ENCODE measurements at places on chromosomes 16 and 17.

DNA sequence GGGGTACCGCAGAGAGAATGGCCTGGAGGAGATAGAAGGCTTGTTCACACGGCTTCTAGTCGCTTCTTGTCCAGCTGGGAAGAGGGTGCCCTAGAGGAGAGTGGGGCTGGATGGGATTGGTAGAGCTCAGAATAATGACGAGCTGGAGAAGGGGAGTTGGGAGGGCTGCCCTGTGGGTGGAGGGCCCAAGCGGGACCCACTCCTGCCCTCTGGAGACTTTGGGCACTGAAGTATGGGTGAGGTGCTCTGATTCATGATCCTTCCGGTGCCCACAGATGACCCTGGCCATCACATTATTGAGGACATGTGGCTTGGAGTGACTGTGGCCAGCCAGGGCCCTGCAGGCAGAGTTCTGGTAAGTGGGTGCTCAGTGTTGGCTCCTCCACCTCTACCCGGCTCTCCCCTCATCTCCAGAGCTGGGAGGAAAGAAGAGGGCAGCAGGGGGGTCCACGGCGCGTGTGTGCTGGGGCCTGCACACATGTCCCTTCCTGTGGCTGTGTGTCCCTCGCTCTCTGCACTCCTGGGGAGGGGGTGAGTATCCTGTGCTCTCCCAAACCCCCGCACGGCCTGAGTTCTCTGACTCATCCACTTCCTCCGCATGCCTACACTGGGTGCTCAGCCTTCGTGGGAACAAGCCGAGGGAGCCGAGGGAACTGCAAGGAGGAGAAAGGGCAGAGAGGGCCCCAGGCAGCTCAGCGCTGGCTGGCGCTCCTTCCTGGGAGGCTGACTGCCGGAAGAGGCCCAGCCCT lies 8.5 kb downstream of the ITGA3 start:
- DNase-seq, result peak; percentile 71
- H3K27ac ChIP-seq, result peak overlapping the region; percentile 92
- no peak overlapping the region for H3K4me3 ChIP-seq
- no peaks in the 10 kb centered on the region for H3K36me3 ChIP-seq
- peaks cover 86% of the 10 kb centered on the region for H3K4me1 ChIP-seq

GRCh38 chr16:23786964-23787561 lies 32.2 kb downstream of the CHP2 start:
- no peaks in the 10 kb centered on the region for H3K4me1 ChIP-seq
- no peaks in the 10 kb centered on the region for H3K27me3 ChIP-seq
- H3K4me3 ChIP-seq, result no peak overlapping the region
- H3K27ac ChIP-seq, result no peak overlapping the region

DNA sequence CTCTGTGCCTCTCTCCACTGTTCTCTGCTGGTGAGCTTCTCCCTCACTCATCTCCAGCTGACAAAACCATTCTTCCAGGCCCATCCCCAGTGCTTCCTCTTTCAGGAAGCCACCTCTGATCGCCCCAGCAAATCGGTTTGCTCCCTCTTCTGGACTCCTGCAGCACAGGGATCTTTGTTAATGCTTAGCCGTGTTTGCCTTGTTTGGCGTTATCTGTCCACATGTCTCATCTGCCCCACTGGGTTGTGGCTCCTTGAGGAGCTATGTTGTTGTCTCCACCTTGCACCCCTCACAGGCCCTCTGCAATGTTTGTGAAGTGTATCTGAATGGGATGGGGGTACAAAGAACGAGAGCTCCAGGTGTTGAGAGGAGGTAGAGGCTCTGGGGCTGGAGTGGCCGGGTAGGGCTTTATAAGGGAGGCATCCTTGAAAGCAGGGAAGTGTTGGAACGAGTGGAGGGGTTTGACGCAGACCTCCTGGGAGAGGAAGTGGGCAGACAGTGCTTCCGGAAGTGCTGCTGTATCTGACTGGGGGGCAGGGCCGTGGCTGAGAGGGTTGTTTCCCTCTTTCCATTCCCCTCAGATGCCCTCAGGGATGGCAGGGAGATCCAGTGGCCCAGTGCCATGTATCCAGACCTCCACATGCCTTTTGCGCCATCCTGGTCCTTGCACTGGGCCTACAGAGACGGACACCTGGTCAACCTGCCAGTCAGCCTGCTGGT lies 27.8 kb downstream of the CASKIN2 start:
- peak overlapping the region; percentile 76 for H3K27ac ChIP-seq
- DNase-seq, result peak; percentile 65
- H3K4me1 ChIP-seq, result peaks cover 84% of the 10 kb centered on the region
- H3K27me3 ChIP-seq, result no peaks in the 10 kb centered on the region
- peaks cover 16% of the 10 kb centered on the region for H3K36me3 ChIP-seq

DNA sequence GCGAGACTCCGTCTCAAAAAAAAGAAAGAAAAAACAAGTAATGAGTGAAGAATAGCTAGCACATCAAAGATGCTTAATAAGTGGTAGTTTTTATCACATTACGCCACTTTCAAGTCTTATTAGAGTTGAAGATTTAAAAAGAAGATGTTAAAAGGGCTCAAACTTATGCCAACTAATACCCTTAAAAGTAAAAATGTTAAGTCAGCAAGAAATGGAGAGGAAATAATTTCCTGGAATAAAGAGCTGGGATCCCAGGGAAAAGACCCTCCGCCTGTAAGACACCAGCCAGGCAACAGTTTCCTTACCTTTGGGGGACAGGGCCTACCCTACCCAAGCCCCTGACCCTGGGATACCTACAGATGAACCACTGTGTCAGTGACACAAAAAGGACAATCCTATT lies 3.6 kb downstream of the XPO6 start:
- H3K4me1 ChIP-seq, result peaks cover 21% of the 10 kb centered on the region
- no peaks in the 10 kb centered on the region for H3K27me3 ChIP-seq
- peaks cover 61% of the 10 kb centered on the region for H3K36me3 ChIP-seq

DNA sequence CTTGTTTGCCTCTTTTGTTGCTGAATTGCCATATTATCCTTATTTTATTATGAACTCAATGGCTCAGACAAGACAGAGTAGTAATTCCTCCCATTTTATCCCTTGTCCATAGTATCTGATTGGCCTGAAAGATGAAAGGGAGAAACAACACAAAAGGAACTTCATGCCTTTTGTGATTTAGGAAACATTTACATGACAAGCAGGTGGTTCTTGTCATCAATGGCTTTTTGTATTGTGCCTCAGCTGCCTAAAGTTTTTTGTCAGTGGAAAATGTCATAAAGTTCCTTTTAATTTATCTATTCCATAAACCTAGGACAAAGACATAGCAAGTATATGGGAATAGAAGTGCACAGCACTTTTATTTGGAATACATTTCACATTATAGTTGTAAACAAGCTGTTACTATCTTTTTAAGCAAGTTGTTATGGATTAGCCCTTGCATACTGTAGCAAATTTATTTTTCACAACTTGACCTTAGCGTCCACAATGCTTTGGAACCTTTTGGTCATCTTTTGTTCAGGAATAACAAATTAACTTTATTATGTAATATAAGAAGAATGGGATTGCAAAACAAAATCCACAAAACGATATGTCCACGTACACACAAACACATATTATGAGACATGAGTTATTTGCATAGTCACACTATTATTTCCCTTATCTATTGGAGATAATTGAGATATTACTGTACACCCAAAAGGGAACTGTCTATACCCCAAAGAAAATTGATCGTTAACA lies 12.4 kb upstream of the MPHOSPH6 start:
- no peak overlapping the region for H3K4me3 ChIP-seq
- H3K27me3 ChIP-seq, result peaks cover 1% of the 10 kb centered on the region
- H3K36me3 ChIP-seq, result no peaks in the 10 kb centered on the region

DNA sequence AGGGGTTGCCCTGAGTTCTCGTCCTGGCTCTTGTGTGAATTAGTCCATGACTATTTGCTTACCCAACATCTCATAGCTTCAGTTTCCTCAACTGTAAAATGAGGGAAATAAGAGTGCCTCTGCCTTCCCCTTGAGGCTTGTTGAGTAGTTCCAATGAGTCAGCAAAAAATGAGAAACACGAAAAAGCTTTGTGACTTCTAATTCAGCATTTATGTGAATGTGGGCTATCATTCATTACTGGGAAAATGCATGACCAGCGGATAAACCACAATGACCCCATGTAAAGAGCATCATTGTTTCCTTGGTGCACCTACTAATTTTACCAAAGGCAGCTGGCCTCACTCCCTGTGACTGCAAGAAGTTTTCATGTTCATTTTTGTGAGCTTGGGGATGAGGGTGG lies 374.6 kb upstream of the HSBP1 start:
- H3K4me3 ChIP-seq, result no peak overlapping the region
- no peaks in the 10 kb centered on the region for H3K27me3 ChIP-seq
- H3K4me1 ChIP-seq, result no peaks in the 10 kb centered on the region
- DNase-seq, result no peak
- H3K27ac ChIP-seq, result no peak overlapping the region

DNA sequence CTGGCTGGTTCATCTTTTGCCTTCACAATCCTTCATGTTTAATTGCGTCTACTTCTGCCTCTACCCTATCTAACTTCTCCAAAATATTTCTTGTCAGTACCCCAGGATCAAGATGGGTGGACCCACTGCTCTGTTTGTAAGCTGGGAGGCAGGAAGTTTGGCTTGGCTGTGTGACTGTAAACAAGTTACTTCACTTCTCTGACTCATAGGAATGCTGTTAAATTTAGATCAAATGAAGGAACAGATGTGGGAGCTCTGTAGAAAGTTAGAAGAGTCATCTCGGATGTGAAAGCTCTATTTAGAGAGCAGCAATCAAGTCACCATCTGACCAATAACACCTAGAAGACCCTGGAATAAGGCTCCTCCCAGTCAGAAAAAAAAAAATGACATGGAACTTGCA lies 55.2 kb upstream of the MRTFB start:
- no peak for DNase-seq
- no peaks in the 10 kb centered on the region for H3K27me3 ChIP-seq
- H3K27ac ChIP-seq, result peak overlapping the region; percentile 77
- H3K36me3 ChIP-seq, result no peaks in the 10 kb centered on the region

- no peaks in the 10 kb centered on the region for H3K4me1 ChIP-seq
- H3K27me3 ChIP-seq, result no peaks in the 10 kb centered on the region
- no peak for DNase-seq
Measured at GRCh38 chr16:69012906-69013305, 92.5 kb upstream of the HAS3 start.

DNA sequence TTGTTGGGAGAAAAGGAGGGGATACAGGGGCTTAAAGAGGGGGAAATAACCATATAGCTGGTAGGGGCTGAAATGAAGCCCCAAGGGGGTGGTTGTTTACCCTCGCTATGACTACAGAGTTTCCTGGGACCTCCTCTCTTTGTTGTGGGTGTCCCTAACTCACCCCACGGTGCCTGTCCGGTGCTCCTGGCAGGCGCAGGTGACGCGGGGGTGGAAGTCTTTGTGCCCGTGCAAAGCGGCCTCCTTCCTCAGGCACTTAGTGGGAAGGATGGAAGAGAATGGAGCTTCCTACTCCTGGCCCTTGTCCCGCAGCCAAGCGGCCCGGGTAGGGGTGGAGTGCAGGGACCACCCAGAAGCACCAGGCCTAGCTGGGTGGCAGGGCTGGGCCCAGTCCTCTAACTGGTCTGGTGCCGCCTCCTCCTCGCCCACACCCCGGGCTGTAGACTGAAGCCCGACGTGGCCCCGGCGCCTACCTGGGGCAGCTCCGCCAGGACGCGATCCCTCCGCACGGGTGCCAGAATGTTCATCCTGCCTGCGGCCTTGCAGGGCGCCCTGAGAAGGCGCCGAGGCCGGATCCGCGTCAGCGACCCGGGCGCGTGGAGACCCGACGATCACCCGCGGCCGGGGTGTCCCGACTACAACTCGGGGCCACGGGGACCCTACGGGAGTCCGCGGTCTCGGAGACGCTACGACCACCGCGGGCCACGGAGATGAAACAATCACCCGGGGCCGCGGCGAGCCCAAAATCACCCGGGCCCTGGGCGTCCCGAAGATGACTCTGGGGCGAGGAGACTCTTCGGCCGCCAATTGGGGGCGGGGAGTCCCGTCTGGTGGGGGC lies 709 bp downstream of the RAB34 start:
- peak; percentile 64 for DNase-seq
- H3K36me3 ChIP-seq, result no peaks in the 10 kb centered on the region
- H3K4me1 ChIP-seq, result peaks cover 16% of the 10 kb centered on the region
- H3K27ac ChIP-seq, result peak overlapping the region; percentile 92

DNA sequence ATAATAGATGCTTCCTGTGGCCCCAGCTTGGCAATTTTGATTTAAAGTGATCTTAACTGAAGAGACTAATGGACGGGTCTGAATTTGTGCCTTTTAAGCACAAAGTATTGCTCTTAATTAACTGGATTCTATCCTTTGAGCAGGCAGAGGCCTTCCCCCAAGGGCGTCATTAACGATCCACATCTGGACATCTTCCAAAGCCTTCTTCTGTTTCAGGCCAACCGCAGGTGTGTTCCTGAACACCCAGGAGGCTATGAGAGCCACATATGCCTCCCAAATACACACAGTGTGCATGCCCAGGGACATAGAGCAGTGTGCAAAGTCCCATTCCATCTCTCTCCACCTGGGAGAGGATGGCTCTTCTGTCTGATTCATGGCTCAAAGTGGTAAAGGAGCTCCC lies 42.3 kb downstream of the MAPT start:
- H3K27me3 ChIP-seq, result no peaks in the 10 kb centered on the region
- no peak overlapping the region for H3K4me3 ChIP-seq
- peaks cover 35% of the 10 kb centered on the region for H3K4me1 ChIP-seq
- peak overlapping the region; percentile 31 for H3K27ac ChIP-seq

GRCh38 chr17:69239611-69240600 lies 11.3 kb upstream of the ABCA10 start:
- H3K36me3 ChIP-seq, result no peaks in the 10 kb centered on the region
- no peaks in the 10 kb centered on the region for H3K4me1 ChIP-seq
- H3K27ac ChIP-seq, result no peak overlapping the region
- H3K4me3 ChIP-seq, result no peak overlapping the region
- no peak for DNase-seq
- H3K27me3 ChIP-seq, result no peaks in the 10 kb centered on the region

GRCh38 chr17:60435244-60436167 lies 13.2 kb downstream of the CHCT1 start:
- peak; percentile 73 for DNase-seq
- no peaks in the 10 kb centered on the region for H3K4me1 ChIP-seq
- no peaks in the 10 kb centered on the region for H3K36me3 ChIP-seq
- no peaks in the 10 kb centered on the region for H3K27me3 ChIP-seq
- peak overlapping the region; percentile 41 for H3K27ac ChIP-seq

DNA sequence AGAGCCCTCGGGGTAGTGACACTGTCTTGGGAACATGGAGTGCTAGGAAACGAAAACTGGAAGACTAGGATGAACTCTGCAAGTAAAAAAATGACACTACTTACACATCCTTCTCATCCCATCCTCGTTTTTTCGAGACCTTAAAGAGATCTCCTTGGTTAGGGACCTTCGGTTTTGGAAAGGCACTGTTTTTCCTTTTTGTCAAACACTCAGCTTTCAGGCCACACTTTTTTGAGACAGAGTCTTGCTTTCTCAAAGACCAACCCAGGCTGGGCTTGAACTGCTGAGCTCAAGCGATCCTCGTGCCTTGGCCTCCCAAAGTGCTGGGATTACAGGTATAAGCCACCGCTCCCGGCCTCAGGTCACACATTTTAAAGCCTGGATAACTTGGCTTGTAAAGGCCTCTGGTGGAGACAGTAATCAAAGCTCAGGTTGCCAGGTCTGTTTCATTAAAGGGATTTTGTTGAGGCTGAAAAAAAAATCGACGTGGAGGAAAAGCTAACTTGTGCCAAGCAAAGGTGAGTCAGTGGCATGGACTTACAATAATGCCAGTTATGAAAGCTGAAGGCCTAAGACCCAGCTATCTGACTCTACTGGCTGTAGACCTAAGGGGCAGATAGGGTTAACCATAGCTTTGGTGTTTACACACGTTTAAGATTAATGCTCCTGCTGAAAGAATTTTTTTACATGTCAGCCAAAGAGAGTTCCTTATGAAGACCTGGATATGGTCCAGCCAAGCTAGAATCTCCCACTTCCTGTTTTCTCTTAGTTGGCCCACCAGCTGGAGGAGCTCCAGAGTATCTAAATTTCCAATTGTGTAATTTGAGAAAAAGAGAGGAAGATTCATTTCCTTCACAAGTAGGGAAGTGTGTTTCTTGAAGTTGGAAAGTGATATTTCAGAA lies 823 bp downstream of the NBR1 start:
- peaks cover 49% of the 10 kb centered on the region for H3K4me1 ChIP-seq
- peak overlapping the region; percentile 87 for H3K4me3 ChIP-seq
- peak overlapping the region; percentile 91 for H3K27ac ChIP-seq
- DNase-seq, result no peak
